ENCODE measurements at places on chromosomes 5 and 9.
A peak's percentile ranks its signal among the peaks of the same experiment; 100 is the strongest.

GRCh38 chr5:52989025-52989780 is at the start of gene ITGA2:
Gene ITGA2 (plus strand): TSS chr5:52989352. CDS start chr5:52989469, 117 bp downstream.
- peak; percentile 78 for DNase-seq

DNA sequence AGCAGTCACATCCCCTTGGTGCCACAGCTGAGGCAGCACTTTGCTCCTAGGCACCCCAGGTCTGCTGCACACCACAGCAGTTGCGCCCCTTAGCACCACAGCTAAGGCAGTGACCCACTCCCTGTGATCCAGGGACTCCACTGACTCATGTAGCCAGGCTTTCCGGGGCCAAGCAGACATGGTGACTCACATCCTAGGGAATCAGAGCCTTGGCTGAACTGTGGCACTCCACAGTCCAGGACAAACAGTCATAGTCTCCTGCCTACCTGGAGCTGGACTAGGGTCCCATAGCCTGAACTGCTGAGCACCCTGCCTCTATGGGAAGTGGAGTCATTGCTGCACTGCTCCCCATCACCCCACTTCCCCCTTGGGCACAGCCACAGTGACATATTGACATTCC is 338.7 kb downstream of the NPR3 start:
- peak; percentile 26 for DNase-seq

- DNase-seq: no peak
Observed at GRCh38 chr5:179380211-179381035, 35.2 kb upstream of the ADAMTS2 start.

GRCh38 chr9:4146293-4146692 is 153.6 kb downstream of the GLIS3 start:
- DNase-seq: no peak

GRCh38 chr5:53678981-53679660 is 118.7 kb downstream of the NDUFS4 start:
- no peak for DNase-seq

DNA sequence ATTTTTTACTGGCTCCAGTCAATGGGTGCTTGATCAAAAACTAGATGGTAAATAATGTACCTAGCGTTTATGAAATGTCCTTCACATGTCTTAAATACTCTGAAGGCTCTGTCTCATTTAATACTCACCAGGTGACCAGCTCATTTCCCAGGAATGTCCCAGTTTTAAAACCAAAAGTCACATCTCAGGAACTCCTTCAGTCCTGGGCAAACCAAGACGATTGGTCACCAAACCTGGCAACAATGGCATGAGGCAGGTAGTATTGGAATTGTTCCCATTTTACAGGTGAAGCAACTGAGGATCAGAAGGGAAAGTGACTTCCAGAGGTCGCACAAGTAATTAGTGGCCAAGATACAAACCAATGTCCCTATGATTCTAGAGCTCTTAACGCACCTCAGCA is 27.7 kb downstream of the SMIM23 start:
- DNase-seq: no peak

DNA sequence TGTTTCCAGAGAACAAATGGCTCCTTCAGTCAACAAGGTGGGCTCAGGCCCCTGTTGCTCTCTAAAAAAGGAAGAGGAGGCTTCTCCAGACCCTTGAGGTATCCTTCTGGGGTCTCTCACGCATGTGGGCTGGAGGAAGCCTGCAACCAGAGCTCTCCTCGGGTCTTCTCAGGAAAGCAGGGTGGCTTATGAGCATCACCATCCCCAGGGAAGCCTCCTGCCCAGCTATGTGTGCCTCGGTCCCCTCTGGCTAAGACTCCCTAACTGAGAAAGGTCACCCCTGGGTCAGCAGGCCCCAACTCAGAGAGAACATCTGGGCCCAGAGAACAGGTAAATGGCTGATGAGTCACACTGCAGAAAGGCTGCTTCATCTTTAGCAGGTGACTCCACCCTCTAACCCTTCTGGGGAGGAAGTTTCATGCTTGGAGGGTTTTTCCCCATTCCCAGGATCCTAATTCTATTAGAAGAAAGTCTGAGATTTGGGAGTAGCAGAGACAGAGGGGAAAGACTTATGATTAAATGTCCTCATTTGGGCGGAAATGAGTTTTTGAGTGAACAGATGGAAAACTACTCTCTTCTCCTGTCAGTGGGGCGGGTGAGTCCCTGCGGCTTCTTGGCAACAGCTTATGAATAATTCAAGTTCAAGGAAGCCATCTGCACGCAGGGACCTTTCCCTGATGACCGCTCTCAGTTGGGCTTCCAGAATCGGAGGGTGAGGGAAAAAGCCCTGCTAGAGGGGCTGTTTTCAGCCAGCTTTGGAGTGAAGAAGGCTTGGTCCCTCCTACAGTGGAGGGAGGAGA is 41.9 kb downstream of the TGFBI start:
- DNase-seq: no peak

- no peak for DNase-seq
Observed at GRCh38 chr9:21205204-21205603, 1.7 kb downstream of the IFNA10 start.

DNA sequence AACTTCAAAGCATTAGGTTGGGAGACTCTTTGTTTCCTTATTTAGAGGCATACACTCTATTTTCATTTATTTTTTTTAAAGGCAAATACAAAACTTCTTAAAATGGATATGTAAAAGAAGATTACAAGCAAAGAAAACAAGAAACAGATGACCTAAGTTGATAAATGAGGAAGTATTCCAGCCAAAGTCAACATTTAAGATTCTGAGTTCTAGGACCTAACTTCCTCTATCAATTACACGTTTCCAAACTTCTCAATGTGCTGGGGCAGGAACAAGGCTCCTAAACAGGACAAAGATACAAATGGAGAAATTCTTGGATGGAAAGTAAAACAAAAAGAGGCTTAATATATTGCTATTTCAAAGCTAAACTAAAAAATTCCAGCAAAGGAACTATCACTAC is 89.5 kb downstream of the TLE1 start:
- no peak for DNase-seq

DNA sequence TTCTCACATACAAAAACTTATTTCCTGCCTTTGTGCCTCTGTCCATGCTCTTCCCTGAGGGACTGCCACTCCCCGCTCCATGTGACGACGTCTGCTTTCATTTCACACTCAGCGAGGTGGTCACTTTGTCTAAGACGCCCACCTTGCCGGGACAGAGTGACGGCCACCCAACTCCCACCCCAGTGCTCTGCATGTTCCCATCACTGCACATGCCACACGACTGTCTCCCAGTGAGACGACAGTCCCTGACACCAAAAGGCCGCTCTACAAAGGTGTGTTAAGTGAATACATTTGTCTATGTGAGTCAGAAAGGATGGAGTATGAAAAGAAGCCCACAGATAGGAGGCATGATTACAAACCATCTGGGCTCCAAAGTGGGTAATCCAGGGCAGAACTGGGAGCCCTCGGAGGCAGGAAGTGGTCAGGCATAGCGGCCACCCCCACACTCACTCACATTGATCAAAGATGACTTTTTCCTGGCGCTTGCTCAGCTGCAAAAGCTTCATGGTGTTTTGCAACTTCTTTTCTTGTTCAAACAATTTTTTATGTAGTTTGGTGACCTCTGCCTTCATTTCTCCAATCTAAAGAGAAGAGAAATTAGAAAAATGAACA is 185.8 kb downstream of the CDK5RAP2 start:
- peak; percentile 40 for DNase-seq

DNA sequence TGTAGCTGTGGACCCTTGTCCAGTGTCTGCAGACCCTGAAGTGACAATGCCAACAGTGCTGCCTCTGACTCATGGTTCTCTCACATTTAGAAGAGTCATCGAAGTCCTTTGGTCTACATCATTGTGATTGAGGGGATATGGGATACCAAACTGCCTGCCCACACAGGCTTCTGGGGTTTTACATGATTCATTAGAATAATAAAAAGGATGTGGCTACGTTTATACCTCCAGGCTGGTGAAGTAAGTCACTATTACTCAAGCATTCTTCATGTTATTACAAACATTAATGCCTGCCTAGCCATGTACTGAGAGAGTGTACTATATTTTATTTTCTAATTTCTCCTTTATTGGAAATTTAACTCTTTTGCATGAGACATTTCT is 365.7 kb downstream of the SPATA31D1 start:
- no peak for DNase-seq

DNA sequence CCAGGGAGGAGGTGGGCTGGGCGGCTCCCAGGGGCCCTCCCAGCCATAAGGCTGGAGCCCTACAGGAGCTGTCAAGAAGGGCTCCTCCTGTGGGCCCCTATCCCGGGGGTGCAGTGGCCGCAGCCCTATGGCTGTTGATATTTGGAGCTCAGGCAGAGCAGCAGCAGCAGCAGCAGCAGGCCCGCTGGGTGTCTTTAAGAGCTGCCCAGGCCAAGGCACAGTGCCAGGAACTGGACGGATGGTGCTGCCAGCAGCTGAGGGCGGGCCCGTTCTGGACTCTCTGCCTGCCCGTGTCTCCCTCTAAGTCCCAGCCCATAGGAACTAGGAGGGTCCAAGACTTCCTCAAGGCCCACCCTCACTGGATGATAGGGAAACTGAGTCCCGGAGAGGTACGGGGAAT is 3.6 kb downstream of the AK1 start:
- no peak for DNase-seq

DNA sequence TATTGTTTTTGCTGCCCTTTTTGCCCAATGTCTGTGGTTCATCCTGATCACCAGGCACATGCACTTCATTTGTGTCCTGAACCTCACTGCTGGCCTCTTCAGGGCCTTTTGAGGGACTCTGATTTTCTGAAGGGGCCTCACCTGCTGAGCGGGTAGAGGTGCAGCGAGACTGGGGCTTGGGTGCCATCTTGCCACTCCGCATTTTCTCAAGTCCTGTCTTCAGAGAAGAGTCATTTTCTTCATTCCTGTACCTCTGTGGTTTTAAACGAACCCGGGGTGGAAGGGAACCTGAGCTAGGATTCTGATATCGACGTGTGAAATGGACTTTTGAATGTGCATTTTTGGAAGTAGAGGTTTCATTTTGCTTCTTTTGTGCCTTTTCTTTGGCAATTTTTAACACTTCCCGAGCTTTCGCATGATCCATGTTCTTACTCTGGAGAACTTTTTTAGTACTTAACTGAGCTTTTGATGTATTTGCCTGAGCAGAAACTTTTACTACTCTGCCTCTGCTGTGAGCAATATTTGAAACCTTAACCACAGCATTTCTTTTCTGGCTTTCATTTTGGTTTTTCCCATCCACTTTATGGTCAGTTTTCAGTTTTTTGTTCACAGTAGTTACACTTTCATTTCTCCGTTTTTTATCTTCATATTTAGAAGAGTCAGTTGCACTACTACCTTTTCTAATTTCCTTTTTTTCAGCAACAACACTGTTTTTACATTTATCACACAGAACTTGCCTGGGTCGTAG is 26.1 kb downstream of the PWWP2A start:
- DNase-seq: no peak

- no peak for DNase-seq
Observed at GRCh38 chr9:5446451-5447236, 3.7 kb upstream of the CD274 start.

DNA sequence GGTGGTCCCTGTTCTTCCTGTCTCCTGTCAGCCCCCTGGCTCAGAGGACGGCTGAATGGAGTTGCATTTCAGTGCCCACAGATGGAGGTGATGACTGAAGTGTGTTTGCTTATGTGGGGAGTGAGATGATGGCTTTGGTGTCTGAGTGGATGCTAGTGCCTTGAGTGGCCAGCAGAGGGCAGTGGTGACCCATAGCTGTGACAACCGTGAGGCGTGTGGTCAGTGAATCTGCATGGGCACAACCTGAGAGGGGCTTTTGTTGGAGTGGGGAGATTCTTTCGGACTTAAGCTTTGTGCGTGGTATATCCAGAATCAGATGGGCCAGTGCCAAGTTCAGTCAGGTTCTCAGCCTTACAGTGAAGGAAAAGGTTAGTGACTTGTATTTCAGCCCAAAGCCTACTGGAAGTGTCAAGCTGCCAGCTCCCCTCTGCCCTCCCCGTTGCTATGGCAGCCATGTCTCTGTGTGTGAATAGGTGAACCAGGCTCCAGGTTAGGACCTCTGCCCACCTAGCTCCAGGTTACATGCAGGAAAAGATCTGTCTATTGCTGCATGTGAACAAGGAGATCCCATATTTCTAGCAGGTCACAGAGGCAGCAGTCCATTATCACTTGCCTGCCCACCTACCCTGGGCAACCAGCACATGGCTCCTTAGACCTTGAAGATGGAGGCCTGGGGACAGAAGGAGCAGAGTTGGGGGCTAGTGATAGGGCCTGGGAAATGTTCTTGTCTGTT is 14.7 kb upstream of the CXXC5 start:
- peak; percentile 87 for DNase-seq

DNA sequence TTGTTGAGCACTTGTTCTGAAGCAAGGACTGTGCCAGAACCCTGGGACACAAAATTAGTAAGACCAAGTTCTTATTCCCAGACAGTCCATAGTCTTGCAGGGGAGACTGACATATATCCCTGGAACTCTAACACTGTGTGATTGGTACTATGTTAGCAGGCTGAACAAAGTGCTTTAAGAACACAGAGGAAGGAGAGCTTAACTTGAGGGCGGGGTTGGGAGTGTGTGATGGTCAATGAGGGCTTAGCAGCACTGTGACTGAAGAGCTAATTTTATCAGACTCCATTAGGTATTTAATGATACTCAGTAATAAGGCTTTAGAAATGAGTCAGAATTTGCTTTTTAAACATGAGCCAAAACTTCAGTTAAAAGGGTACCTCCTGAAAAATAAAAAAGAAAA is 14.9 kb upstream of the SPATA24 start:
- no peak for DNase-seq
